ENCODE measurements at places on chromosomes 6 and 20.

- no peak for DNase-seq
These were observed 116.8 kb upstream of the BEND6 start for GRCh38 chr6:56838016-56838555.

DNA sequence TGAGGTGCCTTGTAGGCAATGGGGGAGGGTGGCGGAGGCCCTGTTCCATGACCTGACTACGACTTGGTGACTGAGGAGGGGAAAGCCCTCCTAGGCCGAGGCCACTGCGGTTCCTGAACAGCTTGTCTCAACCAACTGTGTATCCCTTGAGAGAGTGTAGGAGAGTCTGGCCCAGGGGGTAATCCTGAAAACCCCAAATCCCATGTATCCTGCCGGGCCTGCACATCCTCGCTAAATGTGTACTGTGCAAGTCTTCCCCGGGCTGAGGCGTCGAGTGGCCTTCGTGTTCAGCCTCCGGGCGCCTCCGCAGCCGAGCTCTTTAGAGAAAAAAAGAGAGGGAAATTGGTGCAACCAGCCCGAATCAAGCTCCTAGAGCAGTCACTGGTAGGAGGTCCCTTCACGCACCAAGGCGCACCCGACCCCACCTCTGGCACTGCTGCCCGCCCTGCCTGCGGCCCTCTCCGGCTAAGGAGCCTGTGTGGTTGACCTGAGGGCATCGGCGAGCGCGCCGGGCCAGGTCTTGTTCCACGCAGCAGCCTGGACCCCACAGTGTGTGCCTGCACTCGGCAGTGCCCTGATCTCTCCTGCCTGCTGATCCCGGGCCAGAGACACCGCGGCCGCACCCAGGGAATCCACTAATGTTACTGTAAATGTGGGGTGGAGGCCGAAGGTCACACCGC, 7.3 kb downstream of the SIM1 start:
- DNase-seq: no peak

- DNase-seq: no peak
These were observed 32.1 kb upstream of the COL21A1 start for GRCh38 chr6:56279331-56280080.

- peak; percentile 21 for DNase-seq
These were observed 27.1 kb downstream of the RAB44 start for GRCh38 chr6:36724514-36725390.

DNA sequence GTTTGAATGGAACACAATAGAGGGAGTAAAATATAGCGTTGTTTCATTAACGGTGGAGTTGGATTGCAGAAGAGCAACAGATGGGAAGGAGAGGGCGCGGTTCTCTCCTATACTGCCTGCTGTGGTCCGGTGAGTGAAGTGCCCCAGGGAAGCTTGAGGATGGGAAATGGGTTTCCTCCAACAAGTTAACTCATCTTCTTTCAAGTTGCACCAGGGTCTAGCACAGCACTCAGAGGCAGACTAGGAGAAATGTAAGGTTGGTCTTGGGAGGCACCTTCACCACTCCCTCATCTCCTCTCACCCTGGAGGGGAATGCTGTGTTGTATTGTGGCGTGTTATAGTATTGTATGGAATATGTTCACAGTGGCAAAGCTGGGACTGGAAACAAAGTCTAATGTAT, 96.9 kb upstream of the SLC24A3 start:
- DNase-seq: no peak

DNA sequence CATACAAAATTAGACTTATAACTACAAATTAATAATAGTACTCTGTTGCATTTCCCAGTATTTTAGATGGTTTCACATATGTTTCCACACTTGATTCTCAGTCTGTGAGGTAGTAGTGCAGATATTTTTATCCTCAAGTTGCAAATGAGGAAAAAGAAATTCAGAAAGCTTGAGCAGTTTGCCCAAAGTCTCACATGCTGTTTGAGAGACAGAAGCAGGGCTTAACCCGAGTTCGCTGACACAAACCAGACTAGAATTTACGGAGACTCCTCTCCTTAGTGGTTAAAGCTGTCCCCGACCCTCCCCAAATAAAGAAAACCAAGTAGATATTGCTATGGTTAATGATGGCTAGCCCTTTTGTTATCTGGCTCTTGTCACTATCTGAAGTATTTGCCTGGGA, 126.2 kb downstream of the TIAM2 start:
- no peak for DNase-seq

DNA sequence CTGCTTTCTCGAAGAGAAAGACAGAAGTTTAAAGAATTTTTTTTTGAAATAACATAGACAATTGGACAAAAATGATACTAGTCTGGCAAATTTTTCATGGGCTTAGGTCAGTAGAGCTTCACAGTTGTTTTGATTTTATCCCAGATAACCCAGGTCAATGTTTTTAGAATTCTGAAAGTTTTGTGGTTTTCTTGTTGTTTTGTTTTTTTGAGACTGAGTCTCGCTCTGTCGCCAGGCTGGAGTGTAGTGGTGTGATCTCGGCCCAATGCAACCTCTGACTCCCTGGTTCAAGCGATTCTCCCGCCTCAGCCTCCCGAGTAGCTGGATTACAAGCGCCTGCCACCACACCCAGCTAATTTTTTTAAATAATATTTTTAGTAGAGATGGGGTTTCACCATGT, 22.8 kb downstream of the KIF13A start:
- no peak for DNase-seq

DNA sequence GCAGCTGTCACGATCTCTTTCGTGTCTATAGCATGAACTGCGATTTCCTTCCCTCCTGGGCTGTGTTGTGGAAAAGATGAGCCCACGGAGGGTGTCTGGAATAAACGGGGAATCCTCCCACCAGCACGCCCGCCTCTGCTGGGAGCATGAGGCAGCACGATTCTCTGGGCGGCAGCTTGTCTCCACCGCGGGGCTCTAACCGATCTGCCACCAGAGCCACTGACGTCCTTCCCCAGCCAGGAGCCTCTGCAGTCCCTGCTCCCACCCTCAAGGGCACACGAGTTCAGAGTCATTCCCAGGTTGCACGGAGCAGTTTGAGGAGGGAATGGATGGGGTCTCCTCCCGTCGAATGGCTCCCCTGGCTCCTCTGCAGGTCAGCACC, 197.6 kb downstream of the DLL1 start:
- no peak for DNase-seq

GRCh38 chr6:14804785-14805210, 441.1 kb upstream of the JARID2 start:
- no peak for DNase-seq

- DNase-seq: no peak
These were observed 11.2 kb downstream of the GDAP1L1 start for GRCh38 chr20:44258226-44258890.

DNA sequence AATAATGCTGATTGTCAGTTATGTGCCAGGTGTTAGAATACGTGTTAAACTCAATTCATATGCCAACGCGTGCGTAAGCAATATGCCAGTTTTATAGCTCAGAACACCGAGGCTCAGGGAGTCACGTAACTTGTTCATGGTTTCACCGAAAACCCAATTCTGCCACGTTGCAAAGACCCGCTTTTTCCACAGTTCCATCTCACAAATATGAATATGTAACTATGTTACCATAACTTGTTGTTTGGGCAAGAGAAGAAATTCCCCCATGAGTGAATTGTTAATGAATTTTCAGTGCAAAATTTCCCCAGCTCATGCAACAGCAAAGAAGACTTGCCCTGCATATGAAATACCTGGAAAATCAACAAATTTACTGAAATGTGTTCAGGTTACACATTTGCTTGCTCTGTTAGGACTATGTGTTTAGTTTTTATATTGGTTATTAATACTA, 30.1 kb downstream of the SF3B5 start:
- no peak for DNase-seq

DNA sequence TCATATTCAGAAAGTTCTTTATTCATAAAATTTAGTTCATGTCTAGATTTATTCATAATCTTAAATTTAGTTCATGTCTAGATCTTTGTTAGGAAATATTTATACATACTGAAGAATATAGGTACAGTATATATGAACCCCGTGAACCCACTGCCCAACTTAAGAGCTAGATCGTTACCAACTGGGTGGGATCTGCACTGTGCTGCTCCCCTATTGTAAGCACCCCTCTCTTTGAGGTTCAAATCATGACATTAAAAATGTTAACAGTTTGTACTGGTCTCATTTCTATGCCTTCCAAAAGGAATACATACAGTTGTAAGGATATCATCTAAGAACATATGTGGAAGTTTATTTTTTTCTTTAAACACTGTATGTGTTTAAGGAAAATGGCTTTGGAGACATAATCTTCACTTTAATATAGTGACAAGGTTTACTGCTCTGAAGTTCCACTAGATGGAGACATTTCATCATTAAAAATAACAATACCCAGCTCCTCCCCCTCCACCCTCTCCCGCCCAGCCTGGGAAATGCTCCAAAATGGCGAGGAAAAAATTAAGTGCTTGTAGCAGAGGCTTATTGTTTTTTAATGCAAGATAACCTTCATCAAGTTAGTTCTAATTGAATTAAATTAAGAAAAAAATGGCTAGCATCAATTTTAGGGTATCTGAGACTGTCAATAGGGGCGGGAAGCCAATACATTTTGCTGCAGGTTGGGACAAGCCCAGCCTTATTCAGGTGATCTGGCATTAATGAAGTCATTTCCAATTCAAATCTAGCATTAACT, 104.1 kb upstream of the TRAF3IP2 start:
- DNase-seq: peak; percentile 26

DNA sequence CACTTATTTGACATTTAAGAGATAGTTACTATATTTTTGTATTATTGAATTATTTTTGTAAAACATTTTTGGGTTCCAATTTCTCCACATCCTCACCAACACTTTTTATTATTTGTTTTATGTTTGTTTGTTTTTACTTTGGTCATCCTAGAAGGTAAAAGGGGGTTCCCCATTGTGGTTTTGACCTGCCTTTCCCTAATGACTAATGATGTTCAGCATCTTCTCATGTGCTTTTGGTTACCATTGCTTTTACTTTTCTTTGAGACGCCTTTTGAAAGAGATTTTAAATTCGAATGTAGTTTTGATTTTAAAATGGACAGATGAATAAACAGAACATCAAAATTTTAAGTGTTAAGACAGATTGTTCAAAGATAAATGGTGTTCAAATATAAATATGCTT, 46.9 kb downstream of the AK9 start:
- DNase-seq: no peak

DNA sequence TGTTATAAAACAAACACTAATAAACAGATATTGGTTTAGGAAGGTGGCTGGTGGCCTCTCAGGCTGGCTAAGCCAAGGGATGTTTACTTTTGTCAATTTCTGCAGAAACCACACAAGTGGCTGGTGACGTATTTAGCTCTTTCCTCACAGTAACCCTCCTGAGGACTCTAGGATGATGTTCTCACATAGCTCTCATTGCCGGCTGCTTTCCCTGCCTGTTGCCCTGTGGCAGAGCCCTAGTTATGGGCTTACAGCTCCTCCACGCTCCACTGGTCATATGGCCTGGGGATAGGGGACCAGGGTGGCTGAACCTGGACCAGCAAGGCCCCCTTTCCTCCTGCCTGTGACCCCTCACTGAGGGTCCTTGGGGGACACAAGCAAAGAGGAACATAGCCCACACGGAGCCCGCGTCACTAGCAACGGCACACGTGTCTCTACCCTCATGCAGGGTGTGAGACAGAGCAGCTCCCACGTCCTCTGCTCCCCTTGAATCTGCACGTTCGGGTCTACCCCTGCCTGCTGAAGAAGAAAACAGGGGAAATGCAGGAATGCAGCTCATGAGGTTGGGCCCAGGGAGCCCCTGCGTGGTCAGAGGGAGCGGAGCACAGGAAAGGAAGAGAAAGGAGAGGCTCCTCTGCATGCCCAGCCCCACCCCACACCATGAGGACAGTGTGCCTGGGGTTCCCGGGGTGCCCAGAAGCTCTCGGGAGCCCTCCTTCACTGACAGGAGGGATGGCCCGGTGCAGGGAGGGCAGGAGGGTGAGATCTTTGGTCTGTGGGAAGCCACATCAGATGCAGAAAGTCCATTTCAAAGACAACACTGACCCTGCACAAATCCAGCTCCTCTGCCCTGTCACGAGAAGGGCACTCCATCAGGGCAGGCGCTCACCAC, 13.9 kb downstream of the RAMACL start:
- no peak for DNase-seq

GRCh38 chr20:18144541-18145099, 7.0 kb downstream of the KAT14 start:
- no peak for DNase-seq

- DNase-seq: no peak
These were observed 442.3 kb downstream of the PREX1 start for GRCh38 chr20:48385527-48385926.

DNA sequence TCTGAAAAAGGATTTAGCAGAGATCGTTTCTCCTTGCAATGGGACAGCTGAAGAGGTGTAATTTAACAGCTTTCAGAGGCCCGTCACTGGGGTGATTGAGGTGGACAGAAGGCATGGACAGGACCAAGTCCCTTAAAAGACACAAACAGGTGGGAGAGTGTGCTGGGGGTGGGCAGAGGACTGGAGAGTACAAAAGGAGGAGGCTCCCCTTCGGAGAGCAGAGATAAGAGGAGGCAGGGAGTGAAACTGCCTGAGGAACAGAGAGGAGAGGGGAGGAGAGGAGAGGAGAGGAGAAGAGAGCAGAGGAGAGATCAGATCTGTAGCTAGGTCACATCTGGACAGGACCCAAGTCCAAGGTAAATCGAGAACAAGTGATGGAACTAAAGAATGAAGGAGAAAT, 48.6 kb upstream of the PKHD1 start:
- DNase-seq: no peak

- DNase-seq: no peak
These were observed 208.0 kb upstream of the SASH1 start for GRCh38 chr6:148134592-148134991.

GRCh38 chr6:25012657-25013056, 76.9 kb upstream of the RIPOR2 start:
- DNase-seq: no peak

GRCh38 chr6:148179786-148180185, 162.9 kb upstream of the SASH1 start:
- no peak for DNase-seq

GRCh38 chr6:124334359-124334758, 530.7 kb downstream of the NKAIN2 start:
- DNase-seq: no peak

DNA sequence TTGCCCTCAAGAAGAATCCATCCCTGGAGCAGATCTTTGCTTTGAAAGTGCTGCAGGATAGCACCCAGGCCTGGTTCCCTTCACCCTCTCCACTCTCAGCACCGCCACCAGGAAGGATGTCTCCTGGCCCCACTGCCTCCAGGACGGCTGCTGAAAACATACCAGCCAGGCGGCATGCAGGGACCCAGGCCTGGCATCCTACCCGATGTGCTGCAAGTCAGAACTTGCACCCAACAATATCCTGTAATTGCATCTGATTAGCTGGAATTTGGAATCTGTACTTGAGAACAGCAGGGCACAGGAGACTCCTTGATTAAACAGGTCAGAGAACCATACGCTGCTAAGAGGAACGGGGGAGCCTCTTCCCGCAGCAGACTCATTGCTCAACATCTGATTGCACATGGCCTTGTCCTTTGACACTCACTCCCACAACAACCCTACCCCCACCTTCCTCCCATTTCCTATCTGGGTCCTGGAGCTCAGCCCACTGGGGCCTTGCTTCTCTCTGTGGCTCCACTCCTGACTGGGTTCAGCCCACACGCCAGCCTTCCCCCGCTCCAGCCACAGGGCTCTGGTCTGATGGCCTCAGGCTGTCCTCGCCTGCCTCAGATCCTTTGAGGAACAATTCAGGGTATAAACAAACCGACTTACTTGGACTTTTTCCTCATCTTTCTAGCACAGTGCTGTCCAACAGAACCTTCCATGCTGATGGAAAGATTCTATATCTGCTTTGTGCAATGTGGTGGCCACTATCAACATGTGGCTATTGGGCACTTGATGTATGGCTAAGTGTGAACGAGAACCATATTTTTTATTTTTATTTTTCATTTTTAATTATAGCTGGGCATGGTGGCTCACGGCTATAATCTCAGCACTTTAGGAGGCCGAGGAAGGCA, 78.0 kb downstream of the FGD2 start:
- DNase-seq: no peak
